ENCODE measurements at places on chromosomes 7 and 10.

DNA sequence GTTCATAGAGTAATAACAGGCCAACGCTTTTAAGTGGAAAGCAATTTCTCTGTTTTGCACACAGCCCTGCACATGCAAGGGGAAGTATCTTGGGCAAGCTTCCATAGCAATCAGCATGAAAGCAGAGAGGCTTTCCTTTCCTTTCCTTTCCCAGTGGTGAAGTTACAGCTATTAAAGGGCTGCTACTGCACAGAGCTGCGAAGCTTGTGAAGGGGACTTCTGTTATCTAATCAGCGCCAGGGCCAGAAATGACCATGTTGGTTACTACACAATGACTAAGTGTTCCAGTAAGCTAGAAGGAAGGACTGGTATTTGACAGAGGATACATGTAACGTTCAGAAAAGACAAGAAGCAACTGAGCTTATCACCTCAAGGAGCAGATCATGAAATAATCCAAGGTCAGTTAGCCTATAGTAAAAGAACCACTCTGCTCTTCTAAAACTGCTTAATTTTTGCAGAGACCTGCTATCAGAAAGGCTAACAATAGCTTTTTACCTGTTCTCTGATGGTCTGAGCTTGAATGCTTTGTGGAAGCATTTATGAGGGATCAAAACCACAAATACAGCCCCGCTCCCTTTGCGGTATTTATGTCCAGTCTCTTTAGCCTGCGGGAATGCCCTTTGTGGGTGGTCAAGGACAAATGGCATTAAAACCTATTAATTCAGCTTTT, 45.9 kb downstream of the SGMS1 start:
- no peak for DNase-seq

DNA sequence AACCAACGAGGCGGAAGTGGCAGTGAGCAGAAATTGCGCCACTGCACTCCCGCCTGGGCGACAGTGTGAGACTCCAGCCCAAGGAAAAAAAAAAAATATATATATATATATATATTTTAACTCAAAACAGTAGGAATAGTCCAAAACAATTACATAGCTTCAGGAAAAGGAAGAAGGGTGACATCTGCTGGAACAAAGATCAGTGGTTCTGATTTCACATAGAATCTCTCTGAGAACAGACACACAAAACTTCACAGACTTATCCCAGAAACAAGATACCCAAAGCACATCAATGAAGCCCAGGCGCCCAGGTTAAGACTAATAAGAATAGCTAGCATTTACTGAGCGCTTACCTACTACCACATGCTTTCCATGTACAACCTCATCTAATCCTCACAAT, 45.0 kb downstream of the DNMBP start:
- DNase-seq, result no peak

DNA sequence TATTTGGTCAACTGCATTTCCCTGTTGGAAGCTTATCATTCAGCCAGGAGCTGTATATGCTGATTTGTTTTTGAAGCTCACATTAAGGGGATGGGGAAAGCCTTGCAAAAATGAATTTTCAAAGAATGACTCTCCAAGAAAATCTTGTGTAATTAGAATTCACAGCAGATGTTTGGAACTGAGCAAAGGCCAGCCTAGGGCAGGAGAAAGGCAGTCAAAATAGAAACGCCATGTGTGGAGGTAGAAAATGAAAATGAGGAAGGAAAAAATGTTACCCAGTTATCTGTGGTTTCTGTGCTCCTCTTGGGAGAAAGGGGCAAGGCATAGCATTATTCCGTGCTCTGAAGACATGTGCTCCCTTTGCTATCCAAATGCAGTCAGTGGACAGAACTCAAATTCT, 93.5 kb downstream of the NRP1 start:
- DNase-seq, result no peak

DNA sequence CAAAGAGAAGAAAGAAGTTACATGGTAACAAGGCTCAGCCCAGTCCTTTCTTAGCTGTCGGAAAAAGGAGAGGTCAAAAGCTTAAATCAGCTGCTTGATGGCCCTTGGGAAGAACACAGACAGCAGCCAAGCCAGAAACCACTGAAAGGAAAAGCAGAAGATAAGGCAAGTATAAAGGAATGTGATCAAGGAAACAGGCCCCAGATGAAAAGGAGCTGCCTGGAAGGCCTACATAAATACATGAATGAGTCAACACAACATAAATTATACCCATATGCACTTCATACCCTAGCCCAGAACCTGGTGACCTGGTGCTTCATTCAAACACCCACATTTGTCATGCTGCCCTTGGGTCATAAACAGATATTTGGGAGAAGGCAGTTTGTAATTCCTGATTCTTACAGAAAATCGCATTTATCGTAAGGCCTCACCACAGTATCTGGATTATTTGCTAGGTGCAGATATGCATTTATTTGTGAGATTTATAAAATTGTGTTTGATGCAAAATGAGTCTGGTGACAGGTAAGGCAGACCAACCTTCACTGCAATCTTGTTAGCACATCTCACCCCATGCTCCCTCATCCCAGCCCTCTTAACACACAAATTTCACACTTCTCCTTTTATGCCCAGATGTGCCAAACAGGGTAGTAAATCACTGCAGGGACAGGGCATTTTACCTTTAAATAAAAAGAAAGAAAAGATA, 94.9 kb upstream of the KCNIP2 start:
- no peak for DNase-seq

DNA sequence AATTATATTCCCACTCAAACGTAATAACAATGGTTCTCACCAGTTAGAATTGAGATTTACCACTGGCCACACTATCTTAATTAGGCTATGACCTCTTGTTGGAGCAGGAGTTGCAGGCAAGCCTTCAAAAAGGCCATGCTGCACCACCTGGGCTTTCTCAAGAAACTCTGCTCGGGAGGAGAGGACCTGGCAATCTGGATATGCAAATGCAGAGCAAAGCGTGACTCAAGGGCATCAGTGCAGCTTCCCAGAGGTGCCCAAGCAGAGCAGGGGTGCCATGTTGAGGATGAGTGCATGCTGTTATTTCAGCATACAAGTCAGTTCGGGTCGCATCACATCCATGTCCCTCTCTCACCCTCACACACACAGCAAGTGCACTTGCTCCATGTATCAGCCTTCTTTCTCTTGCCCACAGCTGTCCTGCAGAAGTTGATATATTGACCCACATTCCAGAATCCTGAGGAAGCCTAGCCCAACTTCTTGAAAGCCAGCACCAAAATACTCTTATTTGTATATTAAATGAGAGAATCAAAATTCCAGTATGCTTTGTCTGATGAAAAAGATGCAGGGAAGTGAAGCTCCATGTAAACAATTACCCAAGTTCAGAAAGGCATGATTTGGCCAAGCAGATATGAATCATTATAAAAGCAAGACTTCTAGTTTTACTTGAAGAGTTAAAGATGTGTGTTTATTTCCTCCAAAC, 55.7 kb upstream of the IL6 start:
- no peak for DNase-seq

GRCh38 chr7:137932881-137933269, 69.0 kb downstream of the CREB3L2 start:
- DNase-seq, result no peak

Measured in stimulated activated CD4-positive, alpha-beta T cell treated with anti-CD3 and anti-CD28 coated beads, TNF-alpha, amount 100 ng/mL, for 1 hour (primary cell).